ENCODE measurements at places on chromosomes 2 and 18.
A peak's percentile ranks its signal among the peaks of the same experiment; 100 is the strongest.

DNA sequence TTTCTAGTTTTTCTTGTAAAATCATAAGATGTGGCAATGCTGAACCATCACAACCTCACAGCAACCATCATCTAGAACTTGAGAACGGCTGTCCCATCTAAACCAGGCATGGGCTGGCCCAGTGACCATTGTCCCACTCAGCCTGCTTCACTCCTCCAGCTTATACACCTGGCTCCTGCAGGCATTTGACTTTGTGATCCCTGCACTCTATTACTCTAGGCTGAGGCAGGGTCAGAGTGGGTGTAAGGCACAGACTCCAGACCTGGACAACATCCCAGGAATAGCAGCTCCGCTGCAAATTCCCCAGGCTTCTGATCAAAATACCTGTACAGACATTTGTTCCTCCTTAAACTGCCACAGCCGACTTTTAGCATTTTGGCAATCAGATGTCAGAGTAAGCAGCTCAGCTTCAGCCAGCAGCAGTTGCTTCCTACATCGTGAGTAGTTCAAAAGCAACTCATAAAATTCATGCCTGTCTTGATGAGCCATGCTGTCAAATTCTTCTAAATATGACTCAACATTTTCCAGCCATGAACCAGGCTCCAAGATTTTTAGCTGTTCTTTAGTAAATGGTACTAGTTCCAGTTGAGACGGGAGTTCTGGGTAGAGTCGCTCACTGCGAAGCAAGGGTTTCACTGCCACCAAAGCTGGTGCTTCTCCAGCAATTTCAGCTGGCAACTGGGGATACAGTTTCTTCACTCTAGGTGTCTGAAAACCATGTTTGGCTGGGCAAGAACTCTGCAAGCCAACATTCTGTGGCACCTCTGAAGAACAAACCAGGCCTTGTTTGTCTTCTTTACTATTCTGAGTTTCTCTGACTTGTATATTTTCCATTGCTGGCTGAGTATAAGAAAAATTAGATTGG, 12.8 kb downstream of the EPG5 start:
- no peak for DNase-seq

DNA sequence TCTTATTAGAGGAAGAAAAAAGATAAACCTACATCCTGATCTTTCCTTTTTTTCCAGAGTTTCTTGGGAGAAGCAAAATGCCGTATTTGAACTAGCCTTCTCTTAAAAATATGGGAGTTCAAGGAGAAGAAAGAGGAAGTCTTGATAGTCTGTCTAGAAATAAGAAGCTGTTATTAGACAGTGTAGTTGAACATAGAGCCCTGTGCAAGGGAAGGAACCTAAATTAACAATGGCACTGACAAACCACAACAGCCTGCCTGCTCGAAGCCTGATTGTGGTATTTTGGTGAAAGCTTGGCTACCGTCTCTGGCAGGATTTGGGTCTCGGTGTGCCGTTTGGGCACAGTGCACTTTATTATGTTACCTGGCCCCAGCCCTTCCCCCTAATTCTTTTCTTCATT, 17.1 kb downstream of the SMARCAL1 start:
- DNase-seq = no peak

GRCh38 chr2:120229341-120229740, 6.1 kb upstream of the TMEM185B start:
- DNase-seq = no peak

DNA sequence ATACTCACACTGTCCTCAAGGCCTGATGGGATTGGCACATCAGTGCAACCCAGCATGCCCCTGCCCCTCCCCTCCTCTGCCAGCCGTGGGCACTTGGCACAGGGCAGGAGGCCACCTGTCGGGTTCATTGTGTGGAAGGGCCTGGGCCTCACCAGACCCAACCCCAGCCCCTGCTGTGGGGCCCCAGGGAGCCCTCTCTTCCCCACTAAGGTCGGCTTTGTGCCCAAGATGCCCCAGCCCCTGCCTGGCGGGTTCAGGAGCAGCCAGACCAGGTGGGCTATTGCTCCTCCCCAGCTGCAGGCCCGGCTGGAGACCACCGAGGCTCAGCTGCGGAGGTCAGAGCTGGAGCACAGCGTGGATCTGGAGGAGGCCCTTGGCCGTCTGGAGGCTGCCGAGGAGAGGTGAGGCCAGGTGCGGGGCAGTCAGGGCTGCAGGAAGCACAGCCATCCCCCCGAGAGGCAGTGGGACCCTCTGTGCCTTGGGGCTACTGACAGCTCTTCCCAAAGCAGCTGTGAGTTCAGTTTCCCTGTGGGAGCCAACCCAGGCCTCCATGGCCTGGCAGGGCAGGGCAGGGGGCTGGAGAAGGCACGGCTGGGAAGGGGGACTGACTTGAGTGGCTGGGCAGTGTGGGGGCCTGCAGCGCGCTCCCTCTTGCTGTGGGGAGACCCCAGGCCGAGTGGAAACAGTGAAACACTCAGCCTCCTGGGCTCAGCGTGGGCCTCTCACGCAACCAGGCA, 16.3 kb downstream of the CROCC2 start:
- DNase-seq = peak; percentile 19

DNA sequence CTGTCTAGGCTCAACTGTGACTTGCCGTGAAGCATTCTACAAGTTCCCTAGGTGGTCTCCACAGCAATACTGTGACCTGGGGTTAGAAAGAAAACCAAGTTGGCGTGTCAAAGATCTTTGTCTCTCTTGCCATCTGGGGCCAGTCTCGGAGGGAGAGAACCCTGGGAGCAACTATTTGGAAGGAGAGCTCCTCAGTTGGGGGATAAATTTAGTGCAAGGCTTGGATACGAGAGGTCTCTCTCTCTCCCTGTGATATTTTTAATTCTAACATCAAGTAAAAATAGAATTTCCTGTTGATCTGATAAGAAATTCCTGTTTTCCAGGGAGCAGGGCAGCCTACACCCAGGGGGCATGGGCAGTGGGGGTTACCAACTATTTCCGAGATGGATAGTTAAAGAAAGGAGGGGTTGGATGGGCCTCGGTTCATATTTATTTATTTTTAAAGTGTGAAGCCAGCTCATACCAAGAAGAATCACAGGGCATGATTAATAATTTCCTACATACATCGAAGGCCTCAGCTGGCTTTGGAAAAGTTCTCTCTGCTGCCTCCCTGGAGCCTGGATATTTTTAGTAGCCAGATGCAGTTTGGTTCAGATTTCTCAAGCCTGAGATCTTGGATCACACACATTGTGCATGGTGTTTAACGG, 62.8 kb downstream of the EHD3 start:
- DNase-seq = no peak

DNA sequence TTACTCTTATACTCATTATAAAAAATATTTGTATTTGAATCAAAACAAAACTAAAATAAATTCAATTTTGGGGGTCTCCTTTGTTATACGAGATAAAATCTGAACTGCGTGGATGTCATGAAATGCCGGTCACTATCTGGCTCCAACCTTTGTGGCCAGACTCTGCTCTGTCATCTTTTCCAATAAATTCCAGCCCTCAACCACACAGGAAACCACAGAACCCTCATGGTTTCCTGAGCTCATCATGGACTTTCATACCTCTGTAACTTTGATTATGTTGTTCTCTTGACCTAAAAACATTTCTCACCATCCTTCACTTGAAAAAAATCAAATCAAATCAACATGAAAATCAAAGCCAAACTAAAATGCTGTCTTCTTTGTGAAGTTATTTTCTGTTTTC, 724.7 kb downstream of the METTL4 start:
- no peak for DNase-seq

GRCh38 chr2:46564350-46564749, 85.0 kb downstream of the TMEM247 start:
- no peak for DNase-seq

DNA sequence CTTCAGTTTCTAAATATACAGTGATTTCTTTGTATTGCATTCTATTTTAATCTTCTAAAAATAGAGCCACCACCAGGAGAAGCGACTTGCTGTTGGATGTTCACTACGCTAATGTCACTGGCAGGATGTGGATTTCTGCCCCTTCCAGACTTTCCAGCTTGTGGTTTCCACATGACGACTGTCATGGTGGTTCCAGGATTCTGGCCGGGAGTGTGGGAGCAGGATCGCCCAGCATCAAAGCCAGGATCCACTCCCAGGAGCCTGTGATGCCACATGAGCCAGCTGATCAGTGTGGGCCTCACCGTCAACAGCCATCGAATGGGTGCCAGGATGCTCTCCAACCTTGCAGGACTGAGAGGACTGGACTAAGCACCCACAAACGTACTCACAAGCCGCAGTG, 148.8 kb downstream of the HDAC4 start:
- no peak for DNase-seq

- no peak for DNase-seq
Measured at GRCh38 chr18:54867131-54867530, 38.9 kb downstream of the RAB27B start.

GRCh38 chr18:45713239-45713638, 10.7 kb upstream of the SLC14A1 start:
- DNase-seq = no peak

- peak; percentile 5 for DNase-seq
Measured at GRCh38 chr2:98907385-98907784, 28.6 kb downstream of the CRACDL start.

- no peak for DNase-seq
Measured at GRCh38 chr2:62340994-62341484, 145.1 kb downstream of the B3GNT2 start.

DNA sequence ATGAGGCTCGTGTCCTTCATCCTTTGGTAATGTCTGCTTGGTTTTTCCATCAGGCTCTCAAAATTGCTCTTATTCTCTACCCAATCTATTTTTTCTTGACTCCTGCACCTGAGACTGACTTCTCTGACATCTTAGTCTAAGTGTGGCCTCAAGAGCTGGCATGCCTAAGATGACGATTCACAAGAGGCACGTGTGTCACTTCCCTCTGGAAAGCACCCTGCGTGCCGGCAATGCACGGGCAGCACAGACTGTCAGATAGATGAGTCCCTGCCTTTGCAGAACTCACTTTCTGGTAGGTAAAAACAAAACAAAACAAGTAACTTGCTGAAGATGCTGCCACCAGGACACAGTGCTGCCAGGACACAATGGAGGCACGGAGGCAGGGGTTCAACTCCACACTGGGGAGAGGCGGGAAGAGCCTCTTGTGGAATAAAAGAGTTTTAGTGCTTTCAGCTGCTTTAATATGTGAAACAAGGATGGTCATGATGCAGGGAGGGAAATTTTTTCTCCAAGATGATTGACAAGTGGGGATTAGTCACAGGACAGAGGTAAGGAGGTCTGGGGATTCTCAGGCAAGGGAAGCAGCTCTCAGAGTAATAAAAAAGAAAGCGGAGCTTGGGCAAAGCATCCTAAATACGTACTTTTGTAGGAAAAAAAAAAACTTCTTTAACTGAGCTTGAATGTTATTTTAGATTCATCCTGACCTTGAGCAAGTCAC, 27.3 kb downstream of the CYB5A start:
- DNase-seq = no peak

GRCh38 chr2:106664669-106665068, 177.5 kb downstream of the CD8B2 start:
- no peak for DNase-seq

DNA sequence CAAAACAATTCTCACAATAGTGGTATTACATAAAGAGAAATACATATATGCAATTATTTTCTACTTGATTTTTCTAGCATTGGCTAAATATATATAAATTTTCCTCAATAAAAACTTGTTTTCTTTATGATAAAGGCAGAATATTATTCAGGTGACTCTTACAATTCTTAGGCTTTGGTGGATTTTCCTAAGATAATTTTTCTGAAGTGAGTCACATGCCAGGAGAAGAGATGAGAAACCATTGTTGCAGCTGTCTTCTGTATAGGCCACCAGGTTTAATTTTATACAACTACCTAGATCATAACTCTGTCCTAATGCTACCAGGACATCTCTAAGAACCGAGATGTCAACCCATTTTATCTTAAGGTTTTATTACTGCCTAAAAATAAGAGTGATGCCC, 552.4 kb upstream of the CDH2 start:
- no peak for DNase-seq

- DNase-seq = no peak
Measured at GRCh38 chr18:26540043-26540628, 8.2 kb downstream of the KCTD1 start.

- DNase-seq = no peak
Measured at GRCh38 chr2:156088587-156088986, 243.9 kb downstream of the NR4A2 start.

- no peak for DNase-seq
Measured at GRCh38 chr2:70887208-70887549, 48.5 kb upstream of the ATP6V1B1 start.

DNA sequence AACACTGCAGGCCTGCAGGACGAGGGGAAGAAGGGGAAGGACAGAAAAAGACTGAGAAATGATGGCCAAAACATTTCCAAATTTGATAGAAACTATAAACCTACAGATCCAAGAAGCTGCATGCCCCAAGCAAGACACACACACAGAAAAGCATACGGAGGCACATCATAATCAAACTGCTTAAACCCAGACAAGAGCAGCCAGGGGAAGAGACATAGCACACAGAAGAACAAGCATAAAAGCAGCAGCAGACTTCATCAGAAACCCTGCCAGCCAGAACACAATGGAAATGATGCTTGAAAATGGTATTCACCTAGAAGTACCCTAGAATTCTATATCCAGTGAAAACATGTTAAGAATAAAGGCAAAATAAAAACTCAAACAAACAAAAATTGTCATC, 57.2 kb upstream of the RNU4ATAC start:
- DNase-seq = no peak

- DNase-seq = no peak
Measured at GRCh38 chr2:136112317-136113208, 5.4 kb downstream of the CXCR4 start.

DNA sequence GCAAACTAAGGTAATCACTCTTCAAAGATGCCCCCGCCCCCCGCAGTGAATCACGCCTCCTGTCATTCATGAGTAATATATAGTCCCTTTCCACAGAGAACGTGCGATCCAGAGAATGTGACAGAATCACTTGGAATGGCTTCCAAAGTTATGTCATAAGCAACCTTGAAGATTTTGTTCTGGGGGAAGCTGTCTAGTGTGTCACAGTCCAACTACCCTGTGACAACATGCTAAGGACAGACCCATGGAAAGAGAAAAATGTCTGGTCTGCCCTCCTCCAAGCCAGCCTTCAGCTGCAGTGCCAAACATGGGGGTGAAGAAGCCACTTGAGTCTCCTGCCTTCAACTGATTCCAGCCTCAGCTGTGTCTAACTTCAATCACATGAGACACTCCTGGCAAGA, 259.1 kb downstream of the SS18 start:
- no peak for DNase-seq

- DNase-seq = no peak
Measured at GRCh38 chr2:60439219-60439974, 114.1 kb downstream of the BCL11A start.

DNA sequence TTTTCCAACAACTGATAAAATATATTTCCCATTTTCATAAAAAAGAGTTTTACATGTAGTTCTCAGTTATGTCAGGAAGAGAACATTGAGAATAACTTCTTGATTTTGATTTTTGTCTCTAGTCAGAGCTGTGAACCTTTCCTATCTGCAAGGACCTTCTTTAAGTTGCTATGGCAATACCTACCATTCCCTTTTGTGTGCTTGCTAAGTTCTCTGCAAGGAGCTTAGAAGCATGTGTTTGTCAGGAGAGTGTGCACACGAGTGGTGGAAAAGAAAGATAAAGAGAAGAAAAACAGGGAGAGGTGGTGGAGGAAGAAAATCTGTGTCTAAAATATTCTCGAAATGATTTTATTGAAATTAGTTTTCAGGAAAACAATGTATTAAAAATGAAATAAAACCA, 140.3 kb upstream of the SLC8A1 start:
- DNase-seq = no peak
